ENCODE measurements at places on chromosomes 4 and X.
A peak's percentile ranks its signal among the peaks of the same experiment; 100 is the strongest.

- peak; percentile 31 for DNase-seq
These were observed 651 bp downstream of the UCHL1 start for GRCh38 chr4:41257257-41257901.

DNA sequence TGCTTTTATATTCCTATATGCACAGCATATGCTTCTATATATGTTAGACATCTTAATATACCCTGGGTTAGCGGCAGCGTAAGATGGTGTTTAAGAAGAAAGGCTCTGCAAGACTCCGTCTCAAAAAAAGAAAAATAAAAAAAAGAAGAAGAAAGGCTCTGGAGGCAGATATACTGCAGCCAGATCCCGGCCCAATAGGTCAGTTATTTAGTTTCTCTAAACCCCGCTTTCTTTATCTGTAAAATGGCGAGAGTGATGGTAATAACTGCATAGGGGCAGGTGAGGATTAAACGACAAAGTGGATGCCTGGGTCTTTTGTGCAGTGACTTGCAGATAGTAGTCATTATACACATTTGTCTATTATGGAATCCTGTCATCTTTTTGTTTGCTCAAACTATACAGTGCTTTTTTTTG is 115.2 kb downstream of the NAA11 start:
- no peak for DNase-seq

DNA sequence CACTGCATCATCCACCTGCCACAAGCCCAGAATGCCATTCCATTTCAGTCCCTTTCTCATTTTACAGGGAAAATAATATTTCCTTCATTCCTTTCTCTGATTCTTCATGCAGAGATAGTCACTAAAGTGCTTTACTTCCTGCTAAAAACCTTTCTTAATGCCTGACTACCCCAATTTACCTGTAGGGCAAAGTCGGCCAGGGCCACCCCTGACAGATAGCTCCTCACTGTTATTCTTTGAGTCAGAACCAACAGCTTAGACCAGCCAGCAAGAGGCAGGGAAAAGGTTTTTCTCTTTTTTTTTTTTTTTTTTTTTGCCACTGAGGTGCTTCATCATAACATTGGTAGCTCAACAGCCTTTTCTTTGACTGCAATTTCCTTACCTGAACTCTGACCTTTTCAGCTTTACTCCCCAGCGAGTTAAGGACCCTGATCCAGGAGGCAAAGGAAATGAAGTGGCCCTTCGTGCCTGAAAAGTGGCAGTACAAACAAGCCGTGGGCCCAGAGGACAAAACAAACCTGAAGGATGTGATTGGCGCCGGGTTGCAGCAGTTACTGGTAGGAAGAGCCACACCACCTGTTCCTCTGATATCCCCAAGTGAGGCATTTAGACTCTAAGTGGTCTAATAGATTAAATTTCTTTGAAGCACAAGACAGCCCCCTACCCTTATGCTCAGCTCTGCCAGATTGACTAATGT is 85.0 kb downstream of the ALPK1 start:
- DNase-seq: no peak

- DNase-seq: no peak
These were observed 7.1 kb downstream of the CCDC160 start for GRCh38 chrX:134244043-134244442.

- DNase-seq: no peak
These were observed 211.9 kb downstream of the DCAF12L2 start for GRCh38 chrX:125954236-125954635.

GRCh38 chr4:175385797-175386196 is 426.3 kb downstream of the GPM6A start:
- DNase-seq: no peak

DNA sequence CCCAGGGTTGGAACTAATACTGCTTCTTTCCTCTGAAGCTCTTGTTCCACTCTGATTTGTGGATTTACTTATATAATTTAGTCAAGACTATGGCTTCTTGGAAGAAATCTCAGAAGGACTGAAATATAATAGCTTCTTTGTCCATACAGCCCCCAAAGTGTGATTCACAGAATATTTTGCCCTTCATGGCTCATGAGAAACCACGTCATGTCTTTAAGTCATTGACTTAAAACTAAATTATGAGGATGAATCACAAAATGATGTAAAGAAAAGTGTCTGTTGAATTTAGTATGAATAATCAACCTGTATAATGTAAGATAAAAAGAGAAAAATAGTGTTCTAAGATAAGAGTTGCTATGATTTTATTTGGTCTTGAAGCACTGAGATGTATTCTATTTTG is 43.3 kb upstream of the AGA start:
- DNase-seq: no peak

GRCh38 chr4:188130355-188130754 is 8.9 kb upstream of the TRIML1 start:
- no peak for DNase-seq

DNA sequence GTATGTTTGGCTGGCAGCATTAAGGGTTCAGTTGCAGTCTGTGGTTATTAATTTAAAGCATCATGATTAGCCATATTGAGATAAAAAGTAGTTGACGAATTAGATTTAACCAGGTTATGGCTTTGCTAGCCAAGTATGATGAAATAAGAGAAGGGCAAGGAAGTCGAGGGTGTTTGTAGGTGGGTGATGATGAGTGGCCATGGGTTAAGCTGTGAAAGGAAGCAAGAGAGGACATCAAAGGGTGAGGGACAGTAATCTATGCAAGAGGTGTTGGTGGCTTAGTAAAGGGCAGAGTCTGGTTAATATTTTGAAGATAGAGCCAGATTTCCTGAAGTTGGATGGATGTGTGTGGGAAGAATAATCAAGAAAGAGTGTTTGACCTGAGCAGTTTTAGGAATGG is 44.5 kb downstream of the STIM2 start:
- no peak for DNase-seq

GRCh38 chrX:38986586-38986985 is 185.3 kb downstream of the MID1IP1 start:
- DNase-seq: no peak

- DNase-seq: no peak
These were observed 72.2 kb upstream of the STOX2 start for GRCh38 chr4:183832776-183833450.

DNA sequence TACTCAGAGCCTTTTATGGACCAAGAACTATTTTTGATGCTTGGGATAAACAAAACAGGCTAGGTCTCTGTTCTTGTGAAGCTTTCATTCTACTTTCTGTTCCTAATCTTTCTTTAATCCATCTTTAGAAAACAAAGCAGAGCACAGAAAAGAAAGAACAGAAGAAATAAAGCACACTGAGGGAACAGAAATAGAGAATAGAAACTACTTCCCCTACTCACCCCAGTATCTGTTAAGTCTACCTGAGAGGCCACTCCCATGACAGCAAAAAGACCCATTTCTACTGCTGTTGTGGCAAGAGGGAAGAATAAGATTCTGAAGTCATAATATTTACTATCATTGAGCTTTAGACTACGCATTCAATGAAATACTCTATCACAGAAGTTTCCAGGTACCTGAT is 9.2 kb downstream of the RFC1 start:
- DNase-seq: no peak

- no peak for DNase-seq
These were observed 976.5 kb downstream of the RPA4 start for GRCh38 chrX:97860226-97860625.

GRCh38 chr4:18882468-18882867 is 860.9 kb upstream of the LCORL start:
- DNase-seq: no peak

DNA sequence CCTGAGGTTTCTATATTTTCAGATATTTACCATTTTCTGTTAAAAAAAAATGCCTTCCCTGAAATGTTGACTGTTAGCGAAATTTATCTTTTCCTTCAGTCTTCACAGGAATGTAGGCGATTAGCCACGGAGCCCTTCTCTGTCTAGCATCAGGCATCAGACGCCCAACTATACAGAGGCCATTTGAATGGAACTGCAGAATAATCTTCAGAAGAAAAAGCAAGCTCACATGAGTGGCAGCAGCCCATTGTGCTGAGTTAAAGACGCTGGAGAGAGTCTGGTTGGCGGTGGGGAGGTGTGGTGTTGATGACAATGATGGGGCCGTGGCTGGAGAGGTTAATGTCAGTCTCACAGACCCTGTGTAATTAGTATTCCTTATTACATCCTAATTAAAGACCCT is 196.8 kb upstream of the LEF1 start:
- DNase-seq: no peak

- no peak for DNase-seq
These were observed 144.4 kb upstream of the GUCY1A1 start for GRCh38 chr4:155522201-155522600.

DNA sequence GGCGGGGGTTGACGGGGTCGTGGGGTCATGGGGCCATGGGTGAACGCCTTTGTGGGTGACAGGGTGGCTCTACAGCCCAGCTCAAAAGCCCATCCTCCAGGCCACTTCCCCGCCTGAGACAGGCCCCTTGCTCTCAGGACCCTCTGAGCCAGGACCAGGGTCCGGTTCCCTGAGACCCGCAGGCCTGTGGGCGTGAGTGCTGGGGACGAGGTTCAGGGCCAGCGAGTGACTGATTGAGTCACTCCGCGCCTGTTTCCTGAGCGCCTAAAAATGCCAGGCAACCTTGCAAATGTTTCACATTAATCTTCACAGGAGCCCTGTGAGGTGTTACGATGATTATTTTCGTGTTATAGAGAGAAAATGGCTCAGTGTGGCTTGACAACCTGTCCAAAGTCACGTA is 97.8 kb downstream of the ZNF674 start:
- DNase-seq: no peak

- DNase-seq: no peak
These were observed 808.9 kb downstream of the RPA4 start for GRCh38 chrX:97692575-97692974.

- no peak for DNase-seq
These were observed 265.3 kb downstream of the BANK1 start for GRCh38 chr4:102055805-102056204.

- DNase-seq: no peak
These were observed 345.9 kb downstream of the ADGRL3 start for GRCh38 chr4:61545902-61546480.

DNA sequence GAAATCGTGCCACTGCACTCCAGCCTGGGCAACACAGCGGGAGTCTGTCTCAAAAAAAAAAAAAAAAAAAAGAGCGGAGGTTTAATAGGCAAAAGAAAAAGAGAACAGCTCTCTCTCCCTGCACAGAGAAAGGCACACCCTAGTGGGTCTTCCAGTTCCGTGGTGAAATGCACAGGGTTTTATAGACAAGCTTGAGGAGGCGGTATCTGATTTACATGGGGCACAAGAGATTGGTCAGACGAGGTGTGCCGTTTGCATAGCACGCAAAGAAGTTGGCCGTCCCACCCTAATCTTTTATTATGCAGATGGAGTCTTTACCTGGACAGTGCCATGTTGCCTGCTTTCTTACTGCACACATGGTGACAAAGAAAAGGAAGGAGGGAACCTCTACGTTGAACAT is 33.5 kb upstream of the REST start:
- DNase-seq: no peak

DNA sequence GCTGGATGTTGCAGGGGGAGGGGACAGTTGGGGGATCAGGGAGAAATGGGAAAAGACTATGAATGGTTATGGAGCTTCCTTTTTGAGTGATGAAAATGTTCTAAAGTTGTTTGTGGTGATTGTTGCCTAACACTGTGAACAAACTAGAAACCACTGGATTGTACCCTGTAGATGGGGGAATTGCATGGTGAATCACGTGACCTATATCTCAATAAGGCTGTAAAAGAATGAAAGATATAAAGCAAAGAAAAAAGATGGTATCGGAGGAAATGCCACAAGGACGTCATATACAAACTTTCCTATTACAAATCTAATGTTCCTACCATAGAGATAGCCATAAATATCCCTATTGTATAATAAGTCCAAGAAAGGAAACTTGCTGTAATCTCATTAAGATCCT is 20.6 kb upstream of the CT55 start:
- DNase-seq: no peak

GRCh38 chr4:94462572-94462971 is 10.8 kb downstream of the PDLIM5 start:
- no peak for DNase-seq

- DNase-seq: no peak
These were observed 952.4 kb downstream of the TRAM1L1 start for GRCh38 chr4:116132946-116133345.

DNA sequence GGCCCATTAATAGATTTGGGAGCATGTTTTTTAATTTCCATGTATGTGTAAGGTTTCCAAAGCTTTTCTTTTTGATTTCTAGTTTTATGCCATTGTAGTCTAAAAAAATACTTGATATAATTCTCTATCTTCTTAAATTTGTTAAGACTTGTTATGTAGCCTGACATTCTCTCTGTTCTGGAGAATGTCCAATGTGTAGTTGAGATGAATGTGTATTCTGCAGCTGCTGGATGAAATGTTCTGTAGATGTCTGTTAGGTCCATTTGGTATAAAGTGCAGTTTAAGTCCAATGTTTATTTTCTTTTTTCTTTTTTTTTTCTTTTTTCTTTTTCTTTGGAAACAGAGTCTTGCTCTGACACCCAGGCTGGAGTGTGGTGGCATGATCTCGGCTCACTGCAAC is 378.5 kb upstream of the MAD2L1 start:
- no peak for DNase-seq

GRCh38 chr4:140628016-140628415 is 59.3 kb upstream of the UCP1 start:
- DNase-seq: no peak

DNA sequence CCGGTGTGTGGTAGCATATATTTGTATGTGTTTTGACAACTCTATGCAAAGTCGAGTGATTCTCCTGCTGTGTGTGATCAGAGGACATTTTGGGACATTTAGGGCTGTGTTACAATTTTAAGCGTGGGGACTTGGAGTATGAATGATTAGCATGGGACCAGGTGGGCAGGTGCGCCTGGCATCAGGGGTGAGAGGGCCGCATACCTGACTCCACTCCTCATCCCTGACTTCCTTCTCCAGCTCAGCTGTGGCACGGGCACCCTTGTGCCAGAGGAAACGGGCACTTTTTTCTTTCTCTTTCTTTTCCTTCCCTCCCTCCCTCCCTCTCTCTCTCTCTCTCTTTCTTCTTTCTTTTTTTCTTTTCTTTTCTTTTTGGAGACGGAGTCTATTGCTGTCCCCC is 15.7 kb upstream of the PLCXD1 start:
- no peak for DNase-seq

- DNase-seq: no peak
These were observed 191.7 kb upstream of the EPHA5 start for GRCh38 chr4:65861993-65862392.

GRCh38 chrX:19743386-19743785 is 144.0 kb downstream of the SH3KBP1 start:
- DNase-seq: no peak

- no peak for DNase-seq
These were observed 62.2 kb upstream of the FAM241A start for GRCh38 chr4:112082954-112083586.

- no peak for DNase-seq
These were observed 857.4 kb upstream of the HTR2C start for GRCh38 chrX:113726466-113726865.

DNA sequence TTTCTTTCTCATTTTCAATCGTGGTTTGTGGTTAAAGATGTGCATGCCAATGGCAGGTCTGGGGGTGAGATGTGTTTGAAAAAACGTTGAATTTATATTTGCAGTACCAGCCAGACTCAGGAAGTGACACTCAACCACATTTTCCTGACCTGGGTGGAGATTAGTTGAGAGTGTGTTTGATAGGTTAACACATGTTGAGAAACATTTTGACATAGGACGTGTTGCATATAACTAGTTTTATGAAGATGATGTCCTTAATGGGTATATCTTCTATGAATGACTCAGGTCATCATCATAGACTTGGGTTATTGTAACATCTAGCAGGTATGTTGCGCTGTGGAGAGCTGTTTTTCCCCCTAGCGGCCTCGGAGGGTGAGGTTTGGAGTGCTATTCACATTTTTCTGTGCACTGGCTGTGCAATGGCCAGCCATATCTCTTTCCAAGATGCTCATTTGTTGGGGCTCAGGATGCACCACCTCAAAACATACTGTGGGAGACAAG is 21.7 kb upstream of the CD38 start:
- peak; percentile 26 for DNase-seq

Data from stimulated activated CD4-positive, alpha-beta T cell treated with anti-CD3 and anti-CD28 coated beads, Interleukin-15, amount 100 ng/mL, for 1 hour (primary cell).